ENCODE measurements at places on chromosomes 4 and X.

GRCh38 chr4:24956091-24956490 lies 43.2 kb upstream of the CCDC149 start:
- no peak for DNase-seq

- DNase-seq = peak; percentile 22
Observed at GRCh38 chr4:77120886-77121508, 36.0 kb upstream of the CCNG2 start.

DNA sequence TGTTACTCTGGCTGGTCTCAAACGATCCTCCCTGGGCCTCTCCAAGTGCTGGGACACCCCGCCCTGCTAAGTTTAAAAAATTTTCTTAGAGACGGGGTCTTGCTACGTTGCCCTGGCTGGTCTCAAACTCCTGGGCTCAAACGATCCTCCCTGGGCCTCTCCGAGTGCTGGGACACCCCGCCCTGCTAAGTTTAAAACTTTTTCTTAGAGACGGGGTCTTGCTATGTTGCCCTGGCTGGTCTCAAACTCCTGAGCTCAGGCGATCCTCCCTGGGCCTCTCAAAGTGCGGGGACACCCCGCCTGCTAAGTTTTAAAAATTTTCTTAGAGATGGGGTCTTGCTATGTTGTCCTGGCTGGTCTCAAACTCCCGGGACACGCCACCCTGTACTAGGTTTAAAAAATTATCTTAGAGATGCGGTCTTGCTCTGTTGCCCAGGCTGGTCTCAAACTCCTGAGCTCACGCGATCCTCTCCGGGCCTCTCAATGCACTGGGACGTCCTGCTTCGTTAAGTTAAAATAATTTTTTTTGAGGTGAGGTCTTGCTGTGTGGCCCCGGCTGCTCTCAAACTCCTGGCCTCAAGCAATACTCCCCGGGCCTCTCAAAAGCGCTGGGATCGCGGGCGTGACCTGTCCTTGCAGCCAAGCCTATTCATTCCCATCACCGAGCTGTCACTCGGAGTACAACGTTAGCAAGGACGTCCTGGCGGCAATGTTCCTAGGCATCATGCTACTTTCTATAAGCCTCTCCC lies 1.1 kb downstream of the SLC25A6 start:
- no peak for DNase-seq

DNA sequence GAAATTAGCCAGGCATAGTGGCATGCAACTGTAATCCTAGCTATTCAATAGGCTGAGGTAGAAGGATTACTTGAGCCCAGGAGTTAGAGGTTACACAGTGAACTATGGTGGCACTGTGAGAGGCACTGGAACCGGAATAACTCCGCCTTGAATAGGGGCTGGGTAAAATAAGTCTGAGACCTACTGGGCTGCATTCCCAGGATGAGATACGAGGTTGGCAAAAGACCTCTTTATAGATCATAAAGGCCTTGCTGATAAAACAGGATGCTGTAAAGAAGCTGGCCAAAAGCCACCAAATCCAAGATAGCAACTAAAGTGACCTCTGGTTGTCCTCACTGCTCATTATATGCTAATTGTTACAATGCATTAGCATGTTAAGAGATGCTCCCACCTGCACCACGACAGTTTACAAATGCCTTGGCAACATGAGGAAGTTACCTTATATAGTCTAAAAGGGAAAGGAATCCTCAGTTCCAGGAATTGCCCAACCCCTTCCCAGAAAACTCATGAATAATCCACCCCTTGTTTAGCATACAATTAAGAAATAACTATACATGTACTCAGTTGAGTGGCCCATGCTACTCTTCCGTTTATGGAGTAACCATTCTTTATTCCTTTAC lies 88.6 kb downstream of the CENPC start:
- no peak for DNase-seq

- no peak for DNase-seq
Observed at GRCh38 chrX:46488712-46489111, 56.5 kb downstream of the ZNF674 start.

- DNase-seq = peak; percentile 26
Observed at GRCh38 chr4:103934178-103934789, 214.5 kb upstream of the TACR3 start.

DNA sequence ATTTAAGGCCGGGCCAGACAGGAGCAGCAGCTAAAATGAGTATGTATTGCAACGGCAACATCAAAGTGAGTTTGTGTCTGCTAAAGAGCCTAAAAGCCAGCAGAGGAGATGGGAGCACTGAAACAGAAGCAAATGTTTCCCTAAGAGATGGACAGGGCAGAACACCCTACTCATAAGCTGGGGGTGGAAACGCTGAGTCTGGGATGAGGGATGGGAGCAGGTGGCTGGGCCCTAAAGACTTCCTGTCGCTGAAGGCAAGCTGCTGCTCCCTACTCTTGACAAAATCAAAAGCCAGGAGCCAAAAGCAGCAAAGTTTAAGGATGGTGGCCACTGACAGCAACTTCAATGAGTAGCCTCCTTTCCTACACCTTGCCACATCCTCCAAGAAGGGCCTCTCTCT lies 40.6 kb upstream of the NAP1L5 start:
- DNase-seq = no peak

- DNase-seq = peak; percentile 71
Observed at GRCh38 chr4:121070696-121071639, 1.4 kb downstream of the NDNF start.

- no peak for DNase-seq
Observed at GRCh38 chrX:47222751-47223350, 4.4 kb downstream of the CDK16 start.

DNA sequence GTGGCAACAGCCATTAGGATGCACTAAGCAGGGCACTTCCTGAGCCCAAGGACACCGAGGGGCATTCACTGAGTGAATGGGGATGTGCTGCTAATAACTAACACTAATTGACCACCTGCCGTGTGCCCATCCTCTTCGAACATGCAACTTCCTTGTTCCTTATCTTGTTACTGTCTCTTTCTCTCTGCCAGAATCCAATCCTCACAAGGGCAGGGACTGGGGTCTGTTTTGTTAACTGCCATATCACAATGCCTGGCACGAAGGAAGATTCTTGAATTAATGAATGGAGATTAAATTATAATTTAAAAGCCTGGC lies 1.3 kb downstream of the ERAS start:
- no peak for DNase-seq

GRCh38 chr4:138632856-138633579 lies 382.6 kb upstream of the NOCT start:
- peak; percentile 41 for DNase-seq

- DNase-seq = no peak
Observed at GRCh38 chrX:1389181-1389992, 2.5 kb downstream of the SLC25A6 start.

DNA sequence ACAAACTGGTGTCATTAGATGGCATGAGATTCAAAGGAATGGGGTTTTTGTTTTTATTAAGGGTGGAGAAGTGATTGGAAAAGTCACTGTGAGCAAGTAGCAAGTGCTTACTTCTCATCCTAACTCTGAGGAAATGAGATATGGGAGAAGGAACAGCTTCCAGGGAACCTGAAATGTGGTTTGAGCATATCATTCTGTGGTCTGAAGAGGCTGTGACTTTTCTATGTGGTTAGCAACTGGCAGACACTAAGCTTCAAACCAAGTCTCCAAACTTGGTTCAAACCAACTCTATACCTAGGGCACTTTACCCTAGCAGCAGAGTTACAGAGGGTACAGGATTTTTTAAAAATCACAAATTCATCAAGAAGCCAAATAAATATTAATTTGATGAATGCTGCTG lies 58.2 kb downstream of the DCLK2 start:
- DNase-seq = no peak

DNA sequence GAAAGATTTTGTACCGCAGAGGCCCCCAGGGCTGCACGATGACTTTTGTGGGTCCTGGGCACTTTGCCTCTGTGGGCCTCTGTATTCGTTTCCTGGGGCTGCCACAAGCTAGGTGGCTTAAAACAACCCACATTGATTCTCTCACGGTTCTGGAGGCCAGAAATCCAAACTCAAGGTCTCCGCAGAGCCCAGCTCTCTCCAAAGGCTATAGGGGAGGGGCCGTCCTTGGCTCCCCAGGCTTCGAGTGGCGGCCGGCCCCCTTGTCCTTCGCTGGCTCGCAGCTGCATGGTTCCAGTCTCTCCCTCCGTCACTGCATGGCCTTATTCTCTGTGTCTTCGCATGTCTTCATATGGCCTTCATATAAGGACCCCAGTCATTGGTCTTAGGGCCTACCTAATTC lies 241.2 kb downstream of the EVC2 start:
- no peak for DNase-seq

GRCh38 chr4:140298001-140298400 lies 75.4 kb upstream of the SCOC start:
- DNase-seq = no peak

DNA sequence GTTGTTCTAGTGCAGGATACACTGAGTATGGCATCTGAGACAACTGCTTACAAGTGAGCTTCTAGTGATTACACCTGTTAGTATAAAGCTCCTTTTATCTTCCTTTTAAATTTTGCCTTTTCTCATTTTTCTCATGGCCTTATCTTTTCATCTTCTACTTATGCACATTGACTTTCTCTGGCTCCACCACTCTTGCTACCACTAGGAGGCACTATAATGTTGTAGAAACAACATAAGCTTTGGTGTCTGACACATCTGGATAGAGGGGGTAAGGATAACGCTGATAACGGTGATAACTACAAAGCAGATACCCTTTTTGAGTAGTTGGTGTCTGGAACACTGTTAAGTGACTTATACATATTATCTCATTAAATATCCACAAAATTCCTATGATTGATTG lies 187.4 kb upstream of the TEX13C start:
- no peak for DNase-seq

GRCh38 chrX:104918122-104918521 lies 302.4 kb downstream of the TEX13A start:
- DNase-seq = no peak

GRCh38 chrX:17067534-17067933 lies 121.1 kb downstream of the REPS2 start:
- no peak for DNase-seq

DNA sequence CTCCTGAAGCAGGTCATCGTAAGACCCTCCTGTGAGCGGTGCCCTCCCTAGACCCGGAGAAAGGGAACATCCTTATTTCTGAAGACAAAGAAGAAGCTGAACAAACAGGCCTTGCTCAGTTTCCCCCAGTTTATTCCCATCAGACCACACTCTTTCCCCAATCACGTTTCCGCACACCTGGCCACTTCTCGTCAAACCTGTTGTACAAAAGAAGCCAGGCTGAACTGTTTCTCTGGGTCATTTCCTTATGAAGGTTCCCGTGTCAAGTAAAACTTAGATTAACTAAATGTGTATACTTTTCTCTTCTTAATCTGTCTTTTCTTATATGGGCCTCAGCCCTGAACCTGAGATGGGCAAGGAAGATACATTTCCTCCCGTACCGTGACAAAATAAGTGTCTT lies 111.6 kb upstream of the ENPP6 start:
- DNase-seq = no peak

DNA sequence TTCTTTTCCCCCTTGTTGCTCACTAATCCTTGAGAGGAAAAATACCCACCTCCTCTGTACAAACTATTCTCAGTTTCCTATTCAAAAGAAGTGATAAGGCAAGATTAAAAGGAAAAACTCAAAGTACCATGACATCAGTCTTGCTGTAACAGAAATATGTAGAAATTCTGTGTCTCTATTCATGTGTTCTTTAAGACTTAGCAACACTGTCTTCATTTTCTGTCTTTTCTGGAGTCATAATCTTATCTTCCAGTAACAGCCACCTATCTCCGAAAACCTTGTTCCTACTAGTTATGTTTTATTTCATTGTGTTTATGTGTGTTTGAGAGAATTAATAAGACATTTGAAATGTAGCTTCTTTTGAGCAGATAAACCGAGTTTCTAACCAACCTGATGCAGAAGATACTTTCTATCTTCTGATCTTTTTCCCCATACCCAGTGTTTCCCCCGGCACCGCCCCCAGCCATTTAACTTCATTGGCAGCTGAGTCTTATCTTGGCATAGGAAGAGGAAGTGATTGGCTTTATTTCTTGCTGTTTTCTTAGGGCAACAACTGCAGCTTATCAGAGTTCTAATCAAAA lies 8.0 kb downstream of the FAM241A start:
- no peak for DNase-seq

DNA sequence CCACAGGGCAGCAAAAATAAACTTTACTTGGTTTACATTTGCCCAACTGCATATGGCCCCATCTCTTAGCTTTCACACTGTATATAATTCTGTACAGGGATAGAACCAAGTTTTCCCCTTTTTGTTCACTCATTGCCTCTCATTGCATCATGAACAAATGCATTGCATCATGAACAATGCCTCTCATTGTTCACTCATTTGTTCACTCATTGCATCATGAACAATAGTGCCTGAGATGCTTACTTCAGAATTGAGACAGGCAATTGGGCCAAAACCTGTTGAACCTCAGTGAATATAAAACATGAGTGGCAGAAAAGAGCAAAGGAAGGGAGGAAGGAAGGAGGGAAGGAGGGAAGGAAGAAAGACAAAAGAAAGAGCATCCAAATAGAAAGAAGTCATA lies 98.2 kb downstream of the SOWAHB start:
- DNase-seq = no peak

DNA sequence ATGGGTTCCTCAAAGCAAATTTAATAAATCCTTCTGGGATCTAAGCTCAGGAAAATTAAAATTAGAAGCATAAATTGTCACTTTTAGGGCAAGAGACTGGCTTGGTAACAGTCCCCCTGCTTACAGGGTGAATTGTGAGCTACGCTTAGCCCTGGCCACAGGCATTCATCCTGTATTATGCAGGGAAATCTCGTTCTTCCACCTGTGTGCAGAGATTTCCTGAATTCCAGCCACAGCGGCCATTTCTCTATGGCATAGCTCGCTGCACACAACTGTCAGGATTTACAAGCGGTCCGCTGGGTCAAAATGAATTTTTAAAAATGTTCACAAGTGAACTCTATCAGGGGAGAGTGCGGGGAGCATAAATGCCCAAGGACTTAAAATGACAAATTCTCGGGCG lies 111.9 kb downstream of the DCTD start:
- no peak for DNase-seq

GRCh38 chr4:140937866-140938265 lies 181.7 kb upstream of the TBC1D9 start:
- peak; percentile 80 for DNase-seq

DNA sequence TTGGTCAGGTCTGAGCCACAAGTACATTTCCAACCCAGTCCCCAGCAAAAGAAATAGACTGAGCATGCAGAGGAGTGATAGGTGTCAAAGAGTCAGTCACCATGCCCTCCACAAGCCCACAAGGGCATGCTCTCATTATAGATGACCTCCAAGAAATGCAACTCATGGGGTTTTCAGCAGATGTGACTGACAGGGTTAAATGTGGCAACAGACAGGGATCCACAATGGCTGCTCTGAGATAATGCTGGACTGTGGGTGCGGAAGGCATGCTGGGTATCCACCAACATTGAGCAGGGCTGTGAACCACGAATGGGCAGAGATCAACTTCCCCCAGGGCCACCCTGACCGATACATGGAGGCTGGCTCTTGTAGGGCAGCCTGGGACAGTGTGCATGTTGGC lies 115.8 kb downstream of the BCOR start:
- DNase-seq = no peak

GRCh38 chrX:154478728-154479622 lies at the start of gene LAGE3:
Gene LAGE3 (minus strand): TSS chrX:154479281. CDS start chrX:154478915, 366 bp downstream.
- peak; percentile 95 for DNase-seq

GRCh38 chr4:19941434-19941833 lies 310.3 kb upstream of the SLIT2 start:
- DNase-seq = no peak
